Activated CD8-positive, alpha-beta memory T cell treated with anti-CD3 and anti-CD28 coated beads, Interleukin-2, amount 50 U/mL, for 4 hours (primary cell): ENCODE measurements at places on chromosomes 5 and 9.

DNA sequence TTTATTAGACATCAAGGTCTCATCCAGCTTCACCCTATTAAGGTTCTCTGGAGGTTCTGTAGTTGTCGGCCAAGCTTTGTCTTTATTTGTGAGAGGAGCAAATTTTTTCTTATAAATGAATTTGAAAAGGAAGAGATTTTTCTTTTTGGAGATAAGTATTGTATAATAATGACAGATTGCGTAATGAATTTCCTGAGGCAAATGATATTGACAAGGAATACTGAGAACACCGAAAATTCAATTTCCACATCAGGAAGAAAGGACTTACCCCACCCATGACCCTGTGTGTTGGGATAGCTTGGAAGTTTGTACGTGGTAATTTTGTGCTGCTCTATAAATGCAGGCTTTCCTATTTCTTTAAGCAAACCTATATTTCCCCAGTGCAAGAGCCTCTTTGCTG lies 53.5 kb downstream of the MAMDC2 start:
- no peak for DNase-seq

DNA sequence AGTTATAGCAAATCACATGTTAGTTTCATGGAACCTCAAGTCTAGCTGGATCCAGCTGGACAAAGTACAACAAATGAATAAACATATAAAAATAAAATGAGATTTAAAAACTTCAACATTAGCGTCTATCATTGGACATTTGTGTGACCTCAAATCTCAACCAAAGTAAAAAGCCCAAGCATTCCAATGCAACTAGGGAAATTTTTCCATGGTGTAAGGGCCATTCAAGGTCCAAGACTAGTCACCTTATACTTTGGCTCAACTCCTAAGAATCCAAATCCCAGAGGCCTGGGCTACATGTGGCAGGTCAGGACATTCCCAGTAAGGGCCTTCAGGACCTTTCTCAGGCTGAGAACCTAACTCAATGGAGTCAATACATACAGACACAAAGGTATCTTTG lies 137.4 kb upstream of the DMAC1 start:
- DNase-seq: no peak

DNA sequence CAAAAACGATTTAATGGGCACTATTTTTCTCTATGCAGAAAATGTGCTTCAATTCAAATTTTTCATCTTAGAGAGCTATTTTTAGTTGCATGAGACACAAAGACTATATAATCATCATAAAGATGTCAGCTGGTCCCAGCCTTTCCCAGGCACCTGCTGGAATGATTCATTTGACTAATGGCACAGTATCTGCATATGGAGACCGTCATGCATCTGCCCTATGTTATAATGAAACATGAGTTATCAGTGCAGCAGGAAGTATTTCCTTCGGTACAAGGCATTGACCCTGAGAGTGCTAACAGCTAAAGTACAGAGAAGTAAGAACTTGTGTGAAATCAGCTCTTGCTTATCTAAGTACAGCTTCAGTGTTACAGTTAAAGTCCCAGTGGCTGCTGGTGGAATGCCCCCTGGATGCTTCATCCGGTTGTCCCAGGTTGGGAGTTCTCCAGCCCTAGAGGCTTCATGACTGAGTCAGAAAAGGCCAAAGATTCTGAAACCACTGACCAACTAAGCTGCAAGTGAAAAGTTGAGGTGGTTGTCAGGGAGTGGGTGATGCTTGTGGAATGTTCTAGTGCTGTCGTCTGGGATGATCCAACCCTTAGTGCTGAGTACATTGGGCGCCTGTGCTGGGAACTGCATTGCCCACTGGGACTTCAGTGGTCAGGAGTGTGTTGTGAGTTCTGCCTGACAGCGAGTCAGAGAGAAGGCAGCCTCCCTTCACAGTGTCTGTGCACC lies 57.2 kb downstream of the MTRR start:
- DNase-seq: no peak

DNA sequence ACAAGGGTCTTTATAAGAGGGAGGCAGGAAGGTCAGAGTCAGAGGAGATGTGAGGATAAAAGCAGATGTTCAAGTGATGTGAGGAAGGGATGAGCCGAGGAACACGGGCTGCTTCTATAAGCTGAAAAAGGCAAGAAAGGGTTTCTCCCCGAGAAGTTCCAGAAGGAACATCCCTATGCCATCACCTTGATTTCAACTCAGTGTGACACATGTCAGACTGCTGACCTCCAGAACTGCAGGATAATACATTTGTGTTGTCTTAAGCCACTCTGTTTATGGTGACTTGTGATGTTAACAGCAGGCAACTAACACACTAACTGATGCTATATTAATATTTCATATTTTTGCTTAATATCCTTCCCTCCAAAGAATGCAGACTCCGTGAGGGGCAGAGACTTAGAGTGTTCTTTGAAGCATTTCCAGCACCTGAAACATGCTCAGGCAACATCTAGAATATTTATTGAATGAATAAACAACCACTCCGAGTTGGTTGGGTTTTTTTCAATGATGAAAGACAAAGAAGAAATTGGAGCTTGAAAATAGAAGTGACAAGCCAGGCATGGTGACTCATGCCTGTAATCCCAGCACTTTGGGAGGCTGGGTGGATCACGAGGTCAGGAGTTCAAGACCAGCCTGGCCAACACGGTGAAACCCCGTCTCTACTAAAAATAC lies 77.6 kb upstream of the ADRA1B start:
- DNase-seq: no peak

DNA sequence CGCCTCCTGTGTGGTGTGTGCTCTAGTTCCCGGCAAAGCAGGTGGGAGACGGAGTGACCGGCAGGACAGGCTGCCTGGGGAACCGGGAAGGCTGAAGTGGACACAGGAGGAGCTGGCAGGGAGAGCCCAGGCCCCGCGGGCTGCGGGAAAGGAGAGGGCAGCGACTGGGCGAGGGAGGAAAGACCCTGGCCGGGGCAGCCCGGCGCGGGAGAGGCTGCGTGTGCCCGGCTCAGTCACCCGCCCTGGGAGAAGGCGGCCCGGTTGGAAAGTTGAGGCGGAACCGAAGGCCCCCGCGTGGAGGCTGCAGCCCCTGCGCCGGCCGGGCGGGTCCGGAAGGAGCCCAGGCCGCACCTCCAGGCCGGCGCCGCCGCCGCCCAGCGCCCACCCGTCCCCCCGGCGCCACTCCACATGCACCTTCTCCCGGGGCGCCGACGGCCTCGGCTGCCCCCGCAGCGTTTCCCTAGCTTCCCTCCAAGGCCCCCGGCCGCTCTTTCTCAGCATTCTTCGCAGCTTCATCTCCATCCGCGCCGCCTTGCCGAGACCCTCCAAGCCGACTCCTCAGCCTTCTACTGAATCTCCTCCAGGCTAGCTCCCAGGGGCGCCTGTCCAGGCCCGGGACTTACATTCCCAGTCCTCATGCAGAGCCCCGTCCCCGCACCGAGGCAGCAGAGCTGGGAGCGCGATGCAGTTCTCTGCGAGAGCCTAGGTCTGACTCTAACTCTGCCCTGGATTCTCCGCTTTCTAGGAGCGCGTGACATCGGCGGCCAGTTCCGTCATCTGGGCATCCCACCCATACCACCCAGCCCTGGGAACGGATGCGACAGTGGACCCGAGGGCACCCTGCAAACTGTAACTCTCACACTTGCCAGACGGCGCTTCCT lies 152.0 kb downstream of the ERCC6L2 start:
- DNase-seq: peak; percentile 35

- no peak for DNase-seq
Measured at GRCh38 chr9:109476642-109477257, 21.4 kb downstream of the PTPN3 start.

GRCh38 chr9:136225748-136226679 lies 19.6 kb downstream of the QSOX2 start:
- DNase-seq: peak; percentile 67

GRCh38 chr5:59591162-59591561 lies 302.4 kb downstream of the PDE4D start:
- no peak for DNase-seq

- no peak for DNase-seq
Measured at GRCh38 chr5:128271859-128272464, 188.4 kb downstream of the SLC12A2 start.

DNA sequence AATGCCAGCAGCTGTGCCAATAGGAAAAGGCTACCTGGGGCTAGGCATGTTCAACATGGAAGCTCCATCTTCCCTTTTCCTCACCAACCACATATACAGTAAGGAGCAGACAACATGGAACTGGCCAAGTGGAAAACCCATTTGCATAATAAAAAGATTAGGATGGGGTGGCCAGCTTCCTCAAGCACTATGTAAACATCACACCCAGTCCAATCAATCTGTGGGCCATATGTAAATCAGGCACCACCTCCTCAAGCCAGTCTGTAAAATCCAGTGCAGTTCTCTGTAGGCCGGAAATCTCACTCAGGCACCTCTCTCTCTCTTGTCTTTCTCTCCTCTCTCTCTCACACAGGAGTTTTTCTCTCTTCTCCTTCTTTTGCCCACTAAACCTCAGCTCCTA lies 360.2 kb upstream of the GRIA1 start:
- DNase-seq: no peak
